Activated T-cell treated with anti-CD3 and anti-CD28 coated beads, Interleukin-2, amount 50 U/mL, for 1 hour (primary cell): ENCODE measurements at places on chromosomes 4 and X.

- no peak for DNase-seq
These were observed 78.0 kb downstream of the GUCY2F start for GRCh38 chrX:109403922-109404321.

GRCh38 chr4:17085416-17085815 lies 187.0 kb upstream of the LDB2 start:
- DNase-seq, result no peak

GRCh38 chrX:38662640-38663039 lies 101.3 kb downstream of the TSPAN7 start:
- no peak for DNase-seq

GRCh38 chr4:121674696-121675095 lies 22.1 kb downstream of the ANXA5 start:
- no peak for DNase-seq

DNA sequence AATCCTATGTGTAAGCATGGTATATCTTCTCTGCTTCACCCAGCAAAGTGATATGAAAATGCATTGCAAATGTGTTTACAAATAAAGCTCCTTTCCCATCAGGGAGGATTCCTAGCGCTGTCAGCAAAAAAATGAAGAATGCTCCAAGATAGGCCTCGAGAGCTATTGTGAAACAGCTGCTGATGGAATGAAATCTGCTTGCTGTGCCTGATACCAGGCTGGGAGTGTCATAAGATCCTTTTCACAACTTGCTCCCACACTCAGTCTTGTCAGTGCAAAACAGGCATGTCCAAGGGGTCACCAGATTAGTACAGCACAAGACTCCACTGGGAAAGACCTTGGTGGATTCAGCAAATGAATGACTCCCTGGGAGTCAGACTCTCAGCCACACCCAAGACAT lies 34.1 kb downstream of the HNRNPH2 start:
- DNase-seq, result no peak

- no peak for DNase-seq
These were observed 89.4 kb upstream of the PSAPL1 start for GRCh38 chr4:7524064-7524682.

DNA sequence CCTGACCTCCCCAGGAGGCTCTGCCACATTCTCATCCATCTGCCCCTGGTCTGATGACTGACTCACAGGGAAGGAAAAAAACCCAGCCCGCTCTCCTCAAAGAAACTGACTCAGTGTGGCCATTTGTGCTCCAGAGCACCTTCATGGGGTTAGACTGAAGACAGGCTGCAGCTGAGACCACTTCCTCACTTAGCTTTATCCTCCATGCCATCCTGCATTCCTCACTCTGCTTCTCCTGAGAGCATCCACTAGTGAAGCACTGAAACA lies 35.9 kb upstream of the HPSE start:
- DNase-seq, result no peak

DNA sequence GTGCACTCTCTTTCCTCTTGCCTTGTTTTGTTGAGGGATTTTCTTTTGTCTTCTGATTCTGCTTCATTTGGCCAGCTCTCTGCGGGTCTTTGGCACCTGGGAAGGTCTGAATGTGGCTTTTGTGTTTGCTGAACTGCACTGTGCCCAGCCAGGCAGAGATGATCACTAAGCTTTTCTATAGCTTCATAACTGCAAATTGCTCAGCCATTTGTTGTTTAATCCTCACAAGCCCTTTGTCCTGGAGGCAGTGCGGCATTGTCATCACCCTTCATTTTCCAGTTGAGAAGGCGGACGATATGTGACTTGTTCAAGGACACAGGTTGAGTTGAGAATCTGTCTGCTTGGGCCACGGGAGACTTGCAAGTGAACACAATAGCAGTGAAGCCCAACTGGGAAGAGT lies 46.0 kb upstream of the SFRP2 start:
- DNase-seq, result no peak
